ENCODE measurements at places on chromosomes 13 and 19.

DNA sequence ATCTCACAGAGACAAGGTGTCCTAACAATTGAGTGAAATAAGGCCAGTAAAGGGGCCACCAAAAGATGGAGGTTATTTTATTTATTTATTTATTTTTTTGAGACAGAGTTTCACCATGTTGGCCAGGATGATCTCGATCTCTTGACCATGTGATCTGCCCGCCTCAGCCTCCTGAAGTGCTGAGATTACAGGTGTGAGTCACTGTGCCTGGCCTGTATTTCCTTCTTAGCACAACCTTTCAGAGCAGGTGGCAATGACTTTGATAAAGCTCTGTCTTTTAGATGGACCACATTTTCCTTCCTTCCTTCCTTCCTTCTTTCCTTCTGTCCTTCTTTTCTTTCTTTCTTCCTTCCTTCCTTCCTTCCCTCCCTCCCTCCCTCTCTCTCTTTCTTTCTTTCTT lies 11.0 kb upstream of the DOCK6 start:
- DNase-seq: no peak

GRCh38 chr19:23403581-23404324 lies 8.5 kb upstream of the ZNF91 start:
- DNase-seq: no peak

DNA sequence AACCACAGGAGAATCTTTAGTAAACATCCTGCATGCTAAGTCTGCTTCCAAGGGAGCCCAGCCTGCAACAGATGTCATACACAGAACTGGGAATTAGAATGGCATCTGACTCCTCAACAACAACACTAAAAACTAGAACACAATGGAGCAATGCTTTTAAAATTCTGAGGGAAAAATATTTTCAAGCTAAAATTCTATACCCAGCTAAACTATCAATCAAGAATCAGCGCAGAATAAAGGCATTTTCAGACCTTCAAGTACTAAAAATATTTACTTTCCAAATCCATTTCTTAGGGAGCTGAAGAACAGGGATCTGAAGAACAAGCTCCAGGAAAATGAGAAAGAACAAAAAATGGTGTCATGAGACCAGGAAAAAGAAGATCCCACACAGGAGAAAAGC lies 46.9 kb upstream of the CHST8 start:
- no peak for DNase-seq

GRCh38 chr13:45786293-45786920 lies 65.1 kb downstream of the SIAH3 start:
- no peak for DNase-seq

- no peak for DNase-seq
Measured at GRCh38 chr19:50924586-50924985, 13.4 kb upstream of the KLK4 start.
